ENCODE measurements at places on chromosomes 2 and 18.

DNA sequence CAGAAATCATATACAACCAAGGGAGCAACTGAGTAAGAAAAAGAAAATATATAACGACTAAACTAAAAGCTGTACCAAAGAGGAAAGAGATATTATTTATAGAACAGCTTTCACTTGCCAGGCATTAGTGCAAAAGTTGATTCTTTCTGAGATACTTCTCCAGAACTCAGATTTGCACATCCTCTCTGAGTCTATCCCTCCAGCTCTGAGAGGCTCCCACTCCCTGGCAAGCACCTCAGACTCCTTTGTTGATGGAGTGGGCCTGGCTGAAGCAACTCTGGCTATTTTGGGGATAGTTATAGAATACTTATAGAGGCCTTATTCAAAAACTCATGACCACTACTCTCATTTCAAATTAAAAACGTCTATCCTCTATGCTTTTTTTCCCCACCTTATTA lies 501.6 kb upstream of the TNP1 start:
- DNase-seq = no peak

GRCh38 chr2:179417436-179417949 lies 152.9 kb upstream of the SESTD1 start:
- DNase-seq = no peak

GRCh38 chr2:195252018-195252417 lies 405.0 kb upstream of the SLC39A10 start:
- no peak for DNase-seq

DNA sequence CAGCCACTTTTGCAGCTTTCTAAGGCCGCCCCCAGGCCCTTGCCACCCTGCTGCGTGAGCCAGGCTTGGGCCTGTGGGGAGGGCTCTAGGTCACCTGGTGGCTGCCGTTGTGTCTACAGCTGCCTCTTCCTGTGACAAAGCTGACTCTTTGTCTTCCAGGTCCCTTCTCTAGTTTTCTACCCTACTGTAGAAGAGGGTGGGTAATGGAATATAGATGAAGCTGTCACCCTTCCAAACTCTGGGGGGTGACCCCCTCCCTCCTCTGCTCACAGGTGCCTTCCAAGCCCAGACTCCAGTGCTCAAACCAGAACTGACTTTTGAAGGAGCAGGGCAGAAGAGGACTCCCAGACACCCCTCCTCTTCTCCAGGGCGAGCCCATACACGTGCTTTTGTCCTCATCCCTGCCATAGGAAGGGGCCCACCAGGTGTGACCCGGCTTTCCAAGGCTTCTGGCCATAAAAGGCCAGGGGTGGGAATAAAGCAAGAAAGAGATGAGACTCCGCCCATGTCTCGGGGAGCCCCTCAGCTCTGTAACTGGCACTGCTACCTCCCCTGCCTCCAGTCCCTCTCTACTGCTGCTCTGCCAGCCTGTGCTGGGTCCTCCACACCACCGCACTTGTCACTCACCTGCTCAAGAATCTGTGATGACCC lies 17.9 kb upstream of the SDC1 start:
- peak; percentile 11 for DNase-seq

DNA sequence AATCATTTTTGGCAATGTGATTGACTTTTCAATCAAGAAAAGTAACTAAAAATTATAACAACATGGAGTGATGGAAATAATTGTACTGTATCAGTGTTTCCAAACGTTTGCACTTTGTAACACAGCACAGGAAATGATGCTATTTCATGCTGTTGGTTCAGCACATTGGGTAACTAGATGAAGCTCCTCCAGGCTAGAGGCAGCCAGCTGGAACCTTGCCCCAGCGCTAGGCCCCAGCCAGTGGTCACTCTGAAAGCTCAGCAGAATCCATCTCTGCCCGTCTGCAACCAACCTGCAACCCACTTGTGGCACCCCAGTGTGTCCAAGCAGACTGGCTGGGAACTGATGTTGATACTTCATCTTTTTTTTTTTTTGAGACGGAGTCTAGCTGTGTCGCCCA lies 15.3 kb downstream of the UNC50 start:
- DNase-seq = peak; percentile 65

DNA sequence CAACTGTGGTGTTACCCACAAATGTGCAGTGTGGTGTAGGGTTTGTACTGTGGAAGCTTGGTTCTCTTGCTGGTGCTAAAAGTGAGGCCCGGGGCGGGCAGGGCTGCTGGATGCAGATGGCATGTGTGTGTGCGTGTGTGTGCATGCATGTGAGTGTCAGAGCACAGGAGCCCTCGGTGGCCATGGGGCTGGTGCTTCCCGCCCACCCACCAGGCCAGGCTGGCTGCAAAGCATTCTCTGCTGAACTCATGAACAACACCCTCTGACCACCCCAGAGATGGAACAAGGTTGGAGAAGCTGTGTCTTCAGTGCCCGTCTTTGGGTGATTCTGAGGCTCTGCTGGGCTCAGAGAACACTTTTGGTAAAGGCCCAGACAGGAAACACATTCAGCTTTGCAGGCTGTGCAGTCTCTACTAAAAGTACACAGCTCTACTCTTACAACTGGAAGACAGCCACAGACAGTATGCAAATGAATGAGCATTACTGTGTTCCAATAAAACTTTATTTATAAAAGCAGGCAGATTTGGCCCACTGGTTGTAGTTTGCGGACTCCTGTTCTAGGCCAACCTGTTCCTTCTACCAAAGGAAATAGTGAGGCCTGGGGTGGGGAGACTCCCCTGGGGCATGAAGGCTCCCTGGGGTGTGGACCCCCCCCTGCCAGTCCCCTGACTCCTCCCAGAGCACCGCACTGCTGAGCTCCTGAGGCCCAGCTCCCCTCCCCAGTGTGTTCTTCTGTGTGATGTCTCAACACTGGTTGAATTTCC lies 225.3 kb upstream of the HDAC4 start:
- DNase-seq = no peak

DNA sequence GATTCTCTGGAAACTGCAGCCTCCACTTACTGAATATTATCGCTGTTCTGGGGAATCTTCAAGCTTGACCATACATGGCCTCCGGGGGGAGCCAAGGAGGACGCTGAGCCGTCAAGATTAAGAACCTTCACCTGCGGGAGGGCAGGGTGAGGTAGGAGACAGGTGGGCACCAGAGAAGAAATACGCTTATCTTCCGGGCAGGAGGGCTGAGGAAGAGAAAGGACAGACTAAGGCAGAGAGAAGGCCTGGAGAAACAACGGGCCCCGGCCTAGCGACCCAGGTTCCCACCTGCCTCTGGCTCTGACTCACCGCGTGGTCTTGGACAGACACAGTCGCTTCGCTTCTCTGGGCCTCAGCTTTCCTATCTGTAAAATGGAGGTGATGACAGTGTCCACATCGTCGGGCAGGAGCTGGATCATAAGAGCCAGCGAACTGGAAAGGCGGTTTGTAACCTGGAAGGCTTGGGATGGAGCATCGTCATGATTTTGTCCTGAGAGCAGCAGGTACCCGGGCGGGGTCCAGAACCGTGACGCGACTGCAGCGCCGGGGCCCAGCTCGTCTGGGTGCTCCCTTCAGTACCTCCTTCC lies 659 bp downstream of the ZNF142 start:
- DNase-seq = no peak

DNA sequence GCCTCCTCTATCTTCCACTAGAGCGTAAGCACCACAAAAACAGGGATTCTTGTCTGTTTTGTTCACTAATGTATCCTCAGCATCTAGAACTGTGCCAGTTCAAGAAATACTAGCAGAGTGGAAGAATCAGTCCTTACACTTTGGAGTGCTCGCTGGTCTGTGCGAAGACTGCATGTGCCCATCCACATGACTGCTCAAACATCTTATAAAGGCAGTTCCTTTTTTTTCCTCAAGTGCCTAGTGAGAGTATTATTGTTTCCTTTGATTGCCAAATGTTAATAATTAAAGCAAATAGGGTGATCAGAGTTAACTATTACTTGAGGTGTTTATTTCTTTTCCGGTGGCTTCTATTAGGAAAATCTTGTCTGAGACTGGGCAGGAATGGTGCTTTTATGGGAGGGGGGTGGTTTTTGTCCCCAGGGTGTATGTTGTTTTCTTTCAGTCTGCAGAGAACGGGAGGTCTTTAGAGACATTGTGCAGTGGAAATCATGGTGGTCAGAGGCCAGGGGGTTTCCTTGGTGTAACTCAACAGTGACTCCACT lies 45.6 kb upstream of the ITGB6 start:
- peak; percentile 58 for DNase-seq

DNA sequence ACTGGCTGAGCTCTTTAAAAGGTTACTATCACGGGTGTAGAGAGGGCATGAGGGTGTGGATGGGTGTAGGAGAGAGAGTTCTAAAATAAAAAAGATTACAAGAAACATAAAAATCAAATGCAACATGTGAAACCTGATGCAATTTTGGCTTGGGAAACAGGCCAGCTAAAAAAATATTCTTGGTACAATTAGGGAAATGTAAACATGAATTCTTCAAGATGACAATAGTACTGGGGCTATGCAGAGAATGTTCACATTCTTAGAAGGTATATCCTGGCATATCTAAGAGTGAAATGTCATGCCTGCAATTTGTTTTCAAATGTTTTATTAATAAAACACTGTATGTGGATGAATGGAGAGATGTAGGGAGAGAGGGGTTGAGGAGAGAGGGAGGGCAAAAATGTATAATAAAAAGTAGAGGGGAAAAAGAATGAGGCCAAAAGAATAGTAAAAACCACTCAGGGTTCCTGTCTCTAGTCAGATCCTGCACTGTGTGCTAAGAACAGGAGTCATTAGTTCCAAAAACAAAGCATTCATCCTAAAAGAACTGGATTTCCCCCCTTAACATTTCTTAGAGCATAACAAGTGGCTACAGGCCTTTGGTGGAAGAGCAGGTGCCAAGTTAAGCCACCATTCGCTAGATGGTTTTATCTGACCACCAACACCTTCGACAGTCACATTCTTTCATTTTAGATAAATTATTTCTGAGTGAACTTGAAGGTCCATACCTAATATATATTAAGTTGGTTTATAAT lies 77.3 kb downstream of the LPIN2 start:
- DNase-seq = no peak

- DNase-seq = peak; percentile 12
Observed at GRCh38 chr2:59572227-59572626, 981.2 kb downstream of the BCL11A start.
